CD4-positive, alpha-beta T cell treated with Interleukin-21 for 1 hour (primary cell): ENCODE measurements at places on chromosomes 11 and 22.

DNA sequence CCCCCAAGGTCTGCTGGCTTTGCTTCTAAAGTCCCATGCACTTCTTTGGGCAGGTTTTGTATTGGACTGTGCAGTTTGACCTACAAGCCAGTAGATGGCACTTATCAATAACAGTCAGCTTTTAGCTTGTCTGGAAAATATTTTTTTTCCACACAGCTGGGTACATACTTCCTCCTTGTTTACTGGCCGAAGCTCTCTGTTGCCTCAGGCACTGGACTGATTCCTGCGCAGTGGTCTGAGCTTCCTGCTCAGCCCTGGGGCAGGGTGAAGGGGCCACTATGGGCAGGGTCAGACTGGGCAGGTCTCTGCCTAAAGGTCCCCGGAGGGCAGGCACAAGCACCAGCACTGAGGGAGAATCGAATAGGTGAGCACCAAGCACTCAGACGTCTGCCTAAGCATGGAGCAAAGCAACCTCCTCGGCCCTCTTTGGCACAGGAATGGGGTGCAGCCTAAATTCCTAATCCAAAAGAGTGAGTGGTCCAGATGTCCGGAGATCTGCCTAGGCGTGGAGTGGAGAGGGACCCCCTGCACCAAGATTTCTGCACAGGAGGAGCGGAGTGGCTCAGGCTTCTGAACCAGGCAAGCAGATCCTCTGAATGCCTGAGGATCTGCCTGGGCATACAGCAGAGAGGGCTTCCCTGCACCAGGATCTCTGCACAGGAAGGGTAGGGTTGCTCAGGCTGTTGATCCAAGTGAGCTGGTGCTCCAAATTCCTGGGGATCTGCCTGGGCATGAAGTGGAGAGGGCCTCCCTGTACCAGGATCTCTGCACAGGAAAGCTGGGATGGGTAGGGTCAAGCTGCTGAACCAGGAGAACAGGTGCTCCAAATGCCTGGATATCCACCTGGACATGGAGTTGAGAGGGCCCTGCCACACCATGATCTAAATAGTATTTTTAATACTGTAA, 105.9 kb upstream of the C11orf58 start:
- DNase-seq, result no peak

DNA sequence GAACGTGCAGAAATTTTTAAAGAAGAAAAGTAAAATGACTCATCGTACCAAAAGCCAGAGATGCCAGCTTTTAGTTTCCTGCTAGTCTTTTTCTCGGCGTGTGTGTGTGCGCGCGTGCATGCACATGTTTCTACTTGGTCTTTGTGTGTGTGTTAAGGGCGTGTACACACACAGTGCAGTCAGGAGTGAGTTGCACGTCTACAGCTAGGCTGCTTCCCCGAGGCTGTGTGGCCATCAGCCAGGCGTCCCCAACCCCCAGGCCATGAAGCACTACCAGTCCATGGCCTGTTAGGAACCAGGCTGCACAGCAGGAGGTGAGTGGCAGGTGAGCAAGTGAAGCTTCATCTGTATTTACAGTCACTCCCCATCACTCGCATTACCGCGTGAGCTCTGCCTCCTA, 36.4 kb downstream of the KCNQ1 start:
- no peak for DNase-seq

- no peak for DNase-seq
Measured at GRCh38 chr11:119343726-119344125, 2.8 kb downstream of the MFRP start.

GRCh38 chr11:3225159-3225758, 6.6 kb upstream of the MRGPRG start:
- DNase-seq, result no peak

DNA sequence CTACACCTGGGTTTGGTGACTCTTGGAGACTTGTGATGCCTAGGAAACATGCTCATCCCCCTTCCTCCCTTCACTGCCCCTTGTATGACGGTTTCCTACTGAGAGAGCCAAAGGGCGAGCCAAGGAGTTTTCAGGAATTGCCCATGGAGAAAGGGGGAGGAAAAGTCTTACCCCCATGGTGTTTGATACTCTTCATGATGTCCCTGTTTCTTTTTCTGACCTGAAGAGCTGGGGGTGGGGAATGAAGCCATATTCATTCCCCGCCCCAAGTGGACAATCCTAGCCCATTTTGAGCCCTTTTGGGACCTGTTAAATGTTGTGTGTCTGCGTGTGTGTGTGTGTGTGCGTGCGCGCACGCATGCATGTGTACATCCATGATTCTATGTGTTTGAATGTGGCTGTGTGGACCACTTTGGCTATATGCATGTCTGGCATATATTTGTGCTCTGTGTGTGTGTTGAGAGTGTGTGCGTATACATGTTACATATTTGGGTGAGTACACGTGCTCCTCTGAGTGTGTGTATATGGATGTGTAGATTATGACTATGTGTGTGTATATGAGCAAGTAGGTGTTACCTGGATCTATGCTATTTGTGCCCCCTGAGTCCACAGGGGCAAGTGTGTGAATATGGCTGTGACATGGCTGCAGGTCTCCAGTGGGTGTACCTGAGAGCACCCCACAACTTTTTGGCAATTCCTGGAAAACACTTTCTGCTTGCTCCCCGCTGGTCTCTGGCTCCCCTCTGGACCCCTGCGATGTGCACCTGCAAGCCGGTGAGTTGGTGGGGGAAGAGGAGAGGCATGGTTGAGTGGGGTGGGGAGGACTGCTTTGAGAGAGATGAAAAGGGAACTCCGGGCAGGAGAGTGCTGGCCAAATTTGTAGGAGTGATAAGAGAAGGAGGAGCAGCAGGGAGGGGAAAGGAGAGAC, 24.6 kb downstream of the OTOG start:
- DNase-seq, result no peak

GRCh38 chr11:74325649-74326645, 14.5 kb upstream of the P4HA3 start:
- no peak for DNase-seq

DNA sequence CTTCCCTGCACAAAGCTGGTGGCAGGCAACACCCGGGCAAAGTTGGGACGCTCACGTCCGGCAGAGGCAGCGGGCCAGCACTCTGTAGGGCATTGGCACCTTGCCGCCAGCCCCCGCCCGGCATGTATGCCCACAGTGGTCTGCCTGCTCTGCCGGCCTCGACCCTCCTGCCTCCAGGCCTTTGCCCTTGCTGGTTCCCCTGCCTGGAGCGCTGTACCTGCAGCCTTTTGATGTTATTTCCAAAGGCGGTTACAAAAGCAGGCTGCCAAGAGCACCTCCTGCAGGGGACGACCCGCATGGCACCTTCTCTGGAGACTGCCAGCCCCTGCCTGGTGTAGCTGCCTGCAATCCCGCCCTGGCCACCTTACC, 56.5 kb upstream of the SHISAL1 start:
- no peak for DNase-seq

GRCh38 chr11:74780248-74781005, 31.8 kb downstream of the RNF169 start:
- no peak for DNase-seq

DNA sequence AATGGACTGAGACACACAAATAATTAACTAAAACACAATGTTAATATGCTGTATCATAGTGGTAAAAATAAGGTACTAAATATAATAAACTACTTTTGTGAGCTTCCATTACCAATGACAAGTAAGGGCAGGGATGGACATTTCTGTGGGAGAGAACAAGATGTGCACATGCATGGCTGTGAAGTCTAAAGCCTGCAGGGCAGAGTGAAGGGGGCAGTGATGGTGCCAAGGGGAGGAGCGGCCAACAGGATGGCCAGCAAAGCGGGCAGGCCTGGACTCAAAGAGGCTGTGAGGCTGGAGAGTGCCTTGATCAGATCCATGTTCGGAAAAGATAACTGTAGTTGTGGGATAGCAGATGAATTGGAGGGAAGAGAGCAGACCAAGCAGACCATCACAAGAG, 12.5 kb downstream of the DESI1 start:
- no peak for DNase-seq

GRCh38 chr11:93844568-93844967, 5.8 kb downstream of the VSTM5 start:
- DNase-seq, result no peak

DNA sequence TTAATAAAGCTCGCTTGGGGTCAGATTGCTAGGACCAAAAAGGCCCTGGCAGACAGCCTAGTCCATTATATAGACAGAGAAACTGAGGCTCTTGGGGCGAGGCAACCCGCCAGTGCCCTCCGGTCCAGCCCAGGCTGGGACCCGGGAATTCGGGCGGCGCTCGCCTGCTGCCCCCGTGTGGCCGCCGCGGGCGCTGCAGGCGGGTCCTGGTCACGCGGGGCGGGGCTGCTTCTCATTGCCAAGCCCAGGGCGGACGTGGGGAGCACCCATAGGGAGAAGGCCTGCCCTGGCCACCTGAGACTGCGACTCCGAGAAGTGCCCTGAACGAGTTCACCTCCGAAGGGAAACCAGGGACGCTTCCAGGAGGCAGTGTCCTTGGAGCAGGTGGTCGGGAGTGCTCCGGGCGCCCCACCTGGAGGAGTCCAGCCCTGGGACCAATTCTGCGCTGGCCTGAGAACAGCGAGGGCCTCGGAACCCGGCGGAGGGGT, 36.0 kb upstream of the CSNK1E start:
- DNase-seq, result peak; percentile 71

DNA sequence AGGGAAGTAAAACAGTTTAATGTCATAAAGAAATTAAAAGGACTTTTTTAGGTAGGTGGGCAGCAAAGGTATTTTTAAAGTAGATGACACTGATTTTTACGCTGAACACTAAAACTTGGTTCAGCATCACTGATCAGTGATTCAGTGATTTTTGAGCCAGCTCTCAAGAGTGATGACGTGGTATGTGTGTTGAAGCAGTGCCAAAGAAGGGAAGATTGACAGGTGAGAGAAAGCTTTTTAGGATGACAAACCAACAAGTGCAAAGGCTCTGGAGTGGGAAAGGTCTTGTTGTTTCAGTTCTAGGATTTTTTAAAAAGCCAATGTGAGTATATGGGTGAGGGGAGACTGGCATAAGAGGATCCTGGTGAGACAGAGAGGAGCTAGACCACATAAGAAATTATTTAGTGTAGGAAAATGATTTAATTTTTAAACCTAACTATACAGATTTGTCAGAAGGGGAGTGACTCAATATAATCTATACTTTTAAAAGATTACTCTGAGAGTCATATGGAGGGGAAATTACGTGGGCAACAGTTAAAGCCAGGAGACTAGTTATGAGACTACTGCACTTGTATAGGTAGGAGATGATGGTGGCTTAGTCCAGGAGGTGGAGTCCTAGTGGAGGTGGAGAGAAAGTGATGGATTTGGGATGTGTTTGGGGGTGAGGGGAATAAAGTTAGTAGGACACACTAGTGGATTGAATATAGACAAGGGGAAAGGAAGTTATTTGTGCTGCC, 17.6 kb upstream of the CALCB start:
- DNase-seq, result no peak

DNA sequence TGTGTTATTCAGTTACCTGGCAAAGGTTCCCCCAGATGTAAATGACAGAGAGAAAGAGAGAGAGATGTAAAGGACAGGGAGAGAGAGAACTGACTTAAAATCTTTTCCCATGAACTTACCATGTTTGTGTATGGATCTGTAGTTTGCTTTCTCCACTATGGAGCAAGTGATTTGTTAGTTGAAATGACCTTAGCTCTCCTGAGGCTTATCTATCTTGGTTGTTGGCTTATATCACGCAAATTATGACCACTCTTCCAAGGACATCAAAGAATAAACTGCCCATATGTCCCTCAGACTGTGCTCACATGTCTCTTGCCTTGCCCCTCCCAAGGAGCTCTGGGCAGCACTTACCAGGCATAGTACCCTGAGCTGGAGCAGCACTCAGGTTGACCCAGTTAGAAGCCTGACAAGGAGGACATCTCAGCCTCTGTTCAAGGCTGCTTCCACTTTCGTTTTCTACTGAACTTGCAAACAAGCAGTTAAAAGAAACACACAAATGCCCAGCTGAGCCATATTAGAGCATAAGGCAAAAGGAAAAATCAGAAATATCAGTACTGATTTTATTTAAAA, 95.3 kb upstream of the RCN1 start:
- peak; percentile 45 for DNase-seq

- no peak for DNase-seq
Measured at GRCh38 chr11:127003260-127003981, 2.9 kb upstream of the KIRREL3 start.

- DNase-seq, result no peak
Measured at GRCh38 chr11:35688023-35688422, 25.4 kb downstream of the TRIM44 start.

- DNase-seq, result no peak
Measured at GRCh38 chr22:19287076-19287707, 4.3 kb downstream of the CLTCL1 start.

- DNase-seq, result no peak
Measured at GRCh38 chr11:122799406-122800105, 38.7 kb upstream of the CRTAM start.

GRCh38 chr11:92627615-92628256, 341.7 kb upstream of the MTNR1B start:
- no peak for DNase-seq

GRCh38 chr22:25548866-25549464, 15.5 kb upstream of the GRK3 start:
- DNase-seq, result no peak

- no peak for DNase-seq
Measured at GRCh38 chr22:16608931-16609330, 16.3 kb upstream of the CCT8L2 start.

GRCh38 chr11:48366365-48366764, at the start of gene OR4C5:
Gene OR4C5 (minus strand): TSS chr11:48366465. CDS start chr11:48366465, 0 bp downstream.
- DNase-seq, result no peak

- DNase-seq, result no peak
Measured at GRCh38 chr11:100927579-100927978, 202.0 kb downstream of the PGR start.

DNA sequence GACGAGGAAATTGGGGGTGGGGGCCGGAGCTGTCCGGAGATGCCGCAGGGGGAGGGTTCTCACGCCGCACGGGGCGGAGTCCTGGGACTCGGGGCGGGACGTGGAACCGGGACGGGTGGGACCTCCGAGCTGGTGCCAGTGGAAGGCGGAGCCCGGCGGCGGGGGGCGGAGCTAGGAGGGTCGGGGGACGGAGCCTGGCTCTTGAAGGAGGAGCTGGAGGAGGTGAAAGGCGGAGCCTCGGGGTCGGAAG, 271 bp downstream of the FKBP2 start:
- DNase-seq, result peak; percentile 99

GRCh38 chr22:29855611-29856181, 17.6 kb upstream of the ASCC2 start:
- DNase-seq, result no peak

GRCh38 chr11:36122671-36123070, 166.6 kb downstream of the COMMD9 start:
- DNase-seq, result no peak

DNA sequence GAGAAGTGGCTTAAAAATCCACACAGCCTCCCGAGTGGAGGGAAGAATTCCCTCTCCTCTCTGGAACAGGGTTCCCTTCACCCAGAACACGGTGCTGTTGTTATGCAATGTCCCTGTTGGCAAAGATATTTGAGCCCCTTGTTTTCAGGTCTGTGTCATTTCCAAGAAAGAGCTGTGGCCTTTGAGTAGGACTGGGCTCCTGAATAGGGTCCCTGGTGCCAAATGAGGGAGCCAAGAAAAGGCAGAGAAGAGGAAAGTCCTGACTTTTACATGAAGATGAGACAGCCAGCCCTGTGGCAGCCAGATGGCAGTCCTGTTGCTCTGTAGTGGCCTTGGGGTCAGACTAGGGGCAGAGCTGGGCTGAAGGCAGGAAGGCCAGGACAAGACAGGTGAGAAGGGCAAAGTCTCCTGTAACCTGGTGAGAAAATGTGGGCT, 51.2 kb upstream of the ELF5 start:
- no peak for DNase-seq
